HT-29 (cell line): ENCODE measurements at places on chromosomes 4 and X. TPM values are rescaled to one million over a fixed set of nuclear protein-coding genes. Genes with fewer than 3 reads are reported as not detected.

DNA sequence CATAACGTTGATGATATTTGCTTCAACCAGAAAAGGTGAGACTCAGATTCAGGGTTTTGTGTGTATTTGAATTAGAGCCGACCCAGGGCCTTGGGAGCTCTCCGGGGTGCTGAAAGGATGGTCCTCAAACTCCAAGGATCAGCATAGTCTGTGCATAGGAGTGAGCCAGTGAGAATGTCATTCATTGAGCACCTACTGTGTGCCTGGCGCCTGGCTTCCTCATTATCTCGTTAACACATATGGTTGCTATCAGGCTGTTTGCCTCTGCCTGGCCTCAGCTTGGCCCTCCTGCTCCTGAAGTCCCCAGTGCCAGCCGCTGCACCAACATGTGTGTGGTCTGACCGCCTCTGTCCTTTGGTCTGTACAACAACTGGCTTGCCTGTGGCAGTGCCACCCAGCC is 25.1 kb upstream of the JAKMIP1 start:
- DNase-seq: peak; percentile 22

- no peak for DNase-seq
These were observed 133.5 kb downstream of the SCFD2 start for GRCh38 chr4:53232371-53232770.

DNA sequence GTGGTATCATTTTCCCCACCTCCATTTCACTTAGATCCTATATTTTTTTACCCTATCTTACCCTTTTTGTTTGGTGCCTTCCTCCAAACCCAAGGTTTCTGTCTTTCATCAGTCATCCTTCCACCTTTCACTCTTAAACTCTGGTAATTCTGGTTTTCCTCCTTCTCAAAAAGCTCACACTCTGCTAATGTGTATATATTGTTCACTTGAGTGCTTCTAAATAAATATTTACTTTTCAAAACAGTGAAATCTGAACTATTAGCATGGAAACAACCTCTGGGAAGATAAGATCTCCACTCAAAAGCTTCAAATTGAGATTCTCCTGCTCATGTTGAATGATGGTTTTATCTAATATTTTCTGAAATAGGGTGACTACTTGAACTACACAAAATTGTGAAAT is 21.5 kb downstream of the XIAP start:
- DNase-seq: no peak

- DNase-seq: no peak
These were observed 379.7 kb downstream of the SPRY1 start for GRCh38 chr4:123776267-123776666.

DNA sequence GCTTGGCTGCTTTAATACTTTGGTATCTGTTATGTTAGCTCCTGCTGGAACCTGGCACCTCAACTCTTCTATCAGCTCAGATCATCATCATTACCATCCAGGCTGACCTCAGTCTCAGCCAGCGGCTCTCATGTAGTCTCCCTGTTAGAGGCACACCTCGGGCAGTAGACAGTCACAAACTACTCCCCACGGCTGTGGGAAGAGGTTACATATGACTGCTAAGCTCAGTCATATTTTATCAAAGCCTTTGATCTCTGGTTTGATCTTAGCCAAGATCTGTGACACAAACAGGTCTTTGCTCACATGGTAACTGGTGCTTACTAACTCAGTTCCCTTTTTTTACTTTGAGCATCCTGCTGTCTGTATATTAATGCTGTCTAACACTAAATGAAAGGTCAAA is 384.9 kb downstream of the CENPC start:
- DNase-seq: no peak

- no peak for DNase-seq
These were observed 359.2 kb downstream of the IDS start for GRCh38 chrX:149145845-149146285.

DNA sequence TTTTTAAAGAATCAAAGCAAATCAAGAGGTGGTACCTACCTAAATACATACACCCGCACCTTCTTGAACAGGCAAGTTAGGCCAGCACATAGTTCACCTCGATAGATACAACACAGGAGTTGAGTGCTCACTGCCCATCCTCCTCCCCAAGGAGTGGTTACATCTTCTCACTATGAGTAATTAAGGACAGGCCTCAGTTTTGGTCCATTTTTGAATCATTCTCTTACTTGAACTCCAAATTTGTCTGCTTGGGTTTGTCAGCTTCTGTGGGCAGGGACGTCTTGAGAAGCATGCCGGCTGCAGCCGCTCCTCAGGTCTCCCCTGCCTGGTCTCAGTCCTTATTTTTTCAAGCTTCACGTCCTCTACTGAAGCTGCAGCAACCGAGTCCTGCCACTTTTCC is 190.6 kb upstream of the RBPJ start:
- no peak for DNase-seq

- DNase-seq: no peak
These were observed 61.0 kb upstream of the SMIM10 start for GRCh38 chrX:134929808-134930207.

- no peak for DNase-seq
These were observed 62.0 kb downstream of the AWAT2 start for GRCh38 chrX:69987691-69988090.

DNA sequence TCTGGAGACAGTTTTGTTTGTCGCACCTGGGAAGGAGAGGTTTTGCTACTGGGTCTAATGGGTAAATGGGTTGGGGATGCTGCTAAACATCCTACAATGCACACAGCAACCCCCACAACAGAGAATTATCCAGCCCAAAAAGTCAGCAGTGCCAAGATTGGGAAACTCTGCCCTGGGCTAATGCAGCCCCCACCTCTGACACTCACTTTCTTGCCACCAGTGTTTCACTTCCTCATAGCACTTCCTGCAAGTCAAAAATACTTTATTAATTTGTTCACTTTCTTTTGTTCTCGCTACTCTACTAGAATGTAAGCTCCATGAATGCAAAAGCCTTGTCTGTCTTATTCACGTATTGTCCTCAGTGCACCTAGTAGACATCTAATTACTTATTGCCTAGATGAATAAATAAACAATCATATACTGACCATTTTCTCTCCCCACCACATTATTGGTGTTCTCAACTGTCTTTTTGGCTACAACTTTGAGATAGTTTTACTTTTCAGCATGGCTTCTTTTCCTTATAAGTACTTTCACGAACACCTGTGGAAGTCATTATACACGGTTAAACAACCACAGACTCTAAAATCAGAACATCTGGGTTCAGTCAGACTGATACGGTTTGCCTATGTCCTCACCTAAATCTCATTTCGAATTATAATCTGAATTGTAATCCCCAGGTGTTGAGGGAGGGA is 82.0 kb upstream of the PITX2 start:
- no peak for DNase-seq

DNA sequence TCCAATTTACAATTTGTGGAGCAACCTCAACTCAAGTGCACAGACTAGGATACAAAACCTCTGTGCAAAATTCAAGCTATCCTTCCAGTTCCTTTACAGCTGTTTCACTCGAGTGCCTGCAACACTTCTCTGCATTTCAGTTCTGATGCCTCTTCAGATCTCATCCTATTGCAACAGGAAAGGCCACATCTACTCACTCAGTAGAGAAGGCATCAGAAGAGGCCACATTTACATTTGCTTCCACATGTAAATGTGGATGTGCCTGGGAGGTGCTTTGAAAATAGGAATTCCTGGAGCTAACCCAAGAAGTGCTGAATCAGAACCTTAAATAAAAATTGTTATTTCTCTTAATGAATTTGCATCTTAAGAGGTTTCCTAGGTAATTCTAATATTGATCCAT is 45.8 kb upstream of the SERTM2 start:
- no peak for DNase-seq

- DNase-seq: no peak
These were observed 174.0 kb upstream of the GATB start for GRCh38 chr4:151934766-151935165.

GRCh38 chrX:67545893-67546495 is 2.2 kb downstream of the AR start:
- DNase-seq: no peak

- DNase-seq: no peak
These were observed 251.6 kb downstream of the ADGRA3 start for GRCh38 chr4:22264261-22264660.

DNA sequence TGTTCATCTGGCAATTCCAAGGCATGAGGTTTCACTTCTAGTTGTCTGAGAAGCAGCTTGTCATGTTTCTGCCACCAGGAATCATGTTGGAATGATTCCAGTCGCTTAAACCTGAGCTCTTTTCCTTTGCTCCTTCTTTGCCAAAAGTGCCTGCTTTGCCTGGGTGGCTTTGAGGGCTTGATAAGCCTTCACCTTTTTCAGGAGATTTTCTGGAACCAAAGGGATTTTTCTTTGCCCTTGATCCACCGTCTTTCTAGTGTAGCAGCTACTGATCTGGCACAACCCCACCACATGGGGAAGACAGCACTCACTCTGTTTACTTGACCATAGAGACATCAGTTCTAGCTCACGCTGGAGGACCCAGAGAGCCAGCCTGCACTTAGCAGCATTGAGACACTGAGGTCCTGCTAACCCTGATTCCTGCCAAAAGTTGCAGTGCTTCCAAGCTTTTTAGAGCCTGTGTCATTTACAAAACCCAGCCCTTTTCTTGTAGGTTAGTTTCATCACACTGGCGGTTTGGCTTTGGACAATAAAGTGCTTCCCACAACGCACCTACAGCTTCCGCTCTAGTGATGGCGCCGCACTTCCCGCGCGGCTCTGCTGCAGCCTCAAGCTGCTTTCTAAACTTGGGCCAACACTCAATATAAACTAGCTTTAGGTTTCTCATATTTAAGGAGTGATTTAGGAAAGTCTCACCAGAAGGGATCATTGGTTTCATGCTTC is 7.3 kb upstream of the CCNI start:
- no peak for DNase-seq

GRCh38 chrX:155880586-155881157 is 473 bp upstream of the VAMP7 start:
- no peak for DNase-seq

DNA sequence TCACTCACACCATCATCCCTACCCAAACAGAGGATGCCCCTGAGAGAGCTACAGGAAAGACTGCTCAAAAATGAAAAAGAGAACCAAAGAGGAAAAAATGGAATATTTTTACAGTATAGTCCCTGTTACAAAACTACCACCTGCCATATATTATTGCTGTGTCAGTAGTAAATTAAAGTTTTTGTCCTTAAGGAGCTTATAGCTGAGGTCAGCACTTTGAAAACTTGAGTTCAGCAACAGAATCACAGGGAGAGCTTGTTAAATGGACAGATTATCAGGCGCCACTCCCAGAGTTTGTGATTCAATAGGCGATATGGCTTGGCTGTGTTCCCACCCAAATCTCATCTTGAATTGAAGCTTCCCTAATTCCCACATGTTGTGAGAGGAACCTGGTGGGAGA is 71.9 kb upstream of the FAM9A start:
- DNase-seq: no peak

DNA sequence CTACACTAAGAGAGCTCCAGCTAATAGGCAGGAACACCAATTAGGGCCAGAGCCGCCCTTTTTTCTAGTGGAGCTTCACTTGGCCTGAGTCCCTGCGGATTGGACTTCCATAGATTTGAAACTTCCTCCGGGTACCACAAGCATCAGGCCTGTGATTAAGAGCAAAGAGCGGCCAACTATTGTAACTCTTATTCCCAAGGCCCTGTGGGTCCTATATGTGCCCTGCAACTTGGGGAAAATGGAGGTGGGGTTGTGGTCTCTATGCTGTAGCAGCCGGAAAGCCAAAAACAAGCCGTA is at the start of gene NCBP2L:
TSS of gene NCBP2L (plus strand) at position 198 of the 297 bp plus-strand sequence. CDS start 16,488 bp downstream, outside the sequence.
- DNase-seq: no peak

GRCh38 chr4:73161527-73162185 is 92.1 kb upstream of the COX18 start:
- no peak for DNase-seq

DNA sequence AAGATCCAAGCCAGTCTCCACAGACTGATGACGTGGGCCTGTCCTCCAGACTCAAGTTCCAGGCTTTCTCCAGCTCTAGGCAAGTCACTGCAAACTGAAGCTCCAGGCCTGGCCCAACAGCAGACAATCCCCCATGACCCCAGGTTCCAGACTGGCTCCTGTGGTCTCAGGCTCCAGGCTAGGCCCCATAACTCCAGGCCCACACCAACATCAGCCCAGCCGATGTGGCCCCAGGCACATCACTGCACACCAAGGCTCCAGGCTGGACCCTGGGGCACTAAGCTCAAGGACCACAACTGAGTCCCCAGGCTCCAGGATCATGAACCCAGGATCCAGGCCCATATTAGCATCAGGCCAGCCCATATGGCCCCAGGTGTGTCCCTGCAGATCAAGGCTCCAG is 143.6 kb downstream of the COX7B2 start:
- DNase-seq: no peak

- DNase-seq: no peak
These were observed 207.1 kb upstream of the PCDH18 start for GRCh38 chr4:137739391-137739790.

Gene PPP1R2C
- total RNA-seq: not detected in 2 replicates

Gene BMP3
- not detected in 2 replicates for total RNA-seq

Gene ATOH1
- 2.7 and 3.7 TPM in 2 replicates for total RNA-seq

Gene F8A3
- 1.2 and 5.2 TPM in 2 replicates for total RNA-seq

Gene ALPK1
- 3.2 and 4.9 TPM in 2 replicates for total RNA-seq

Gene GUCY1B1
- not detected in 2 replicates for total RNA-seq

Gene GCNA
- 0.70 and 2.1 TPM in 2 replicates for total RNA-seq

Gene HHIP
- total RNA-seq: not detected in 2 replicates

Gene CLTRN
- total RNA-seq: 0.13 TPM in 1 of 2 replicates, not detected in the other

Gene ARHGAP6
- total RNA-seq: 0.10 TPM in 1 of 2 replicates, not detected in the other

Gene FAM9A
- total RNA-seq: not detected in 2 replicates

Gene RAB9B
- not detected in 2 replicates for total RNA-seq

Gene SORCS2
- total RNA-seq: not detected in 2 replicates

Gene BEND4
- total RNA-seq: not detected in 2 replicates

Gene MGARP
- not detected in 2 replicates for total RNA-seq

Gene YY2
- total RNA-seq: 1.1 and 2.0 TPM in 2 replicates

Gene HSFX2
- 0.70 TPM in 1 of 2 replicates, not detected in the other for total RNA-seq

Gene PNMA5
- 0.10 and 0.37 TPM in 2 replicates for total RNA-seq

Gene STBD1
- total RNA-seq: 3.3 and 4.0 TPM in 2 replicates

Gene XPNPEP2
- not detected in 2 replicates for total RNA-seq
